SK-N-SH treated with all-trans-retinoic acid at 6 μM for 48 hours (cell line): ENCODE measurements at places on chromosomes 11 and 22.
A peak's percentile ranks its signal among the peaks of the same experiment; 100 is the strongest.

GRCh38 chr22:23248583-23248982 is 68.3 kb downstream of the BCR start:
- peak; percentile 90 for ATAC-seq

DNA sequence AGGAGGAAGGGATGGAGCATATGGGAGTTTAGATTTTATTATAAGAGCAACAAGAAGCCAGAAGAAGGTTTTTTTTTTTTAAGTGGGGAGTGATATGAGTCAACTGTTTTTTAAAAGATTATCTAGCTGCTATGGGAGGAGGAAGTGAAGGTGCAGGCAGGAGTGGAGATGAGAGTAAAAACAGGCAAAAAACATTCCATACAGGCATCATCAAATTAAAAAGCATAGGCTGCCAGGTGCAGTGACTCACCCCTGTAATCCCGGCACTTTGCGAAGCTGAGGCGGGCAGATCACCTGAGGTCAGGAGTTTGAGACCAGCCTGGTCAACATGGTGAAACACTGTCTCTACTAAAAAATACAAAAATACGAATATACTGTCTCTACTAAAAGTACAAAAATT is 368.4 kb upstream of the MTNR1B start:
- ATAC-seq = no peak

GRCh38 chr22:49301398-49302149 is 526.1 kb downstream of the BRD1 start:
- no peak for ATAC-seq

DNA sequence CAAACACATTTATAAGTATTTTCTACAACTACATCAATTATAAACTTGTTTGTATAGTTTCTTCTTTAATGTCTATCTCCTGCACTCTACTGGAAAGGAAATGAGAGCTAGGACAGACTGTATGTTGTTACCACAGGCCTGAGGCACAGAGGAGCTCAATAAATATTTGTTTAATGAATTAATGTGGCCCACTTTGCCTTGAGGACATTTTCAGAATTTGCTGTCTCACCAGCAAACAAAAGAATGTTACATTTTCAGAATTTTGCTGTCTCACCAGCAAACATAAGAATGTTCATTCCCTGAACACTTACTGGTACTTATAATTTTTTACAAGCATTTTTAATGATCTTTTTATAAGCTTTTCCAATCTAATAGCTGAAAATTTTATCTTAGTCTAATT is 41.9 kb upstream of the WNT7B start:
- ATAC-seq = no peak

DNA sequence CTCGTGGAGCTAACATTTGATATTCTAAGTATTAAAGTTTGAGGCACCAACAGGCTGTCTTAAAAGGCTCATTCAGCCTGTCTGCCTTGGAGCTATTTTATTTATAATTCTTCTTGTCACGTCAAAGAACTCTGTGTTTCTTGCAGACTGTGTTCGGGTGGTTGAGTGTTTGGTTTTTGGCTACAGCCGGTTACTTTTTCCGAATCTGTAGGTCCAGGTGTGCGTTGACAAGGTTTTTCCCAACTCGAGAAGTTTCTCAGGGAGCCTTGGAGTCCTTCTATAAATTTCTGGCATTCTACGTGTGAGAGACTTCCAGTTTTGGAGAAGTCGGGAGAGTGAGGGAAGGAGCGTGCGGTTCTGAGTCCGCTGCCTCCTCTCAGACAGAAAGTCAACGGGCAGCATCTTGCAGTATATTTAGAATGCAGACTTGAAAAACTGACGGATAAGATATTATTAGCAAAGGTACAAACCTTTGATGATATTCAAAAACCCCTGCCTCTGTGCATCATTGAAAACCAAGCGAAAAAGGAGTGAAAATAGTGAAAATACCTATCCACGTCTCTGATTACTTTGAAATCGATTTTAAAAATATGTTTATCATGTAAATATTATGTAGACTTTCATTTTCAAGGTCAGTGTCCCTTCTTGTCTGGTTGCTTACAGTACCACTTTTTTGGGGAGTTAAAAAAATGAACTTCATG is 85.2 kb upstream of the PPARA start:
- ATAC-seq = no peak

GRCh38 chr11:34280945-34281872 is 76.6 kb downstream of the ABTB2 start:
- no peak for ATAC-seq

DNA sequence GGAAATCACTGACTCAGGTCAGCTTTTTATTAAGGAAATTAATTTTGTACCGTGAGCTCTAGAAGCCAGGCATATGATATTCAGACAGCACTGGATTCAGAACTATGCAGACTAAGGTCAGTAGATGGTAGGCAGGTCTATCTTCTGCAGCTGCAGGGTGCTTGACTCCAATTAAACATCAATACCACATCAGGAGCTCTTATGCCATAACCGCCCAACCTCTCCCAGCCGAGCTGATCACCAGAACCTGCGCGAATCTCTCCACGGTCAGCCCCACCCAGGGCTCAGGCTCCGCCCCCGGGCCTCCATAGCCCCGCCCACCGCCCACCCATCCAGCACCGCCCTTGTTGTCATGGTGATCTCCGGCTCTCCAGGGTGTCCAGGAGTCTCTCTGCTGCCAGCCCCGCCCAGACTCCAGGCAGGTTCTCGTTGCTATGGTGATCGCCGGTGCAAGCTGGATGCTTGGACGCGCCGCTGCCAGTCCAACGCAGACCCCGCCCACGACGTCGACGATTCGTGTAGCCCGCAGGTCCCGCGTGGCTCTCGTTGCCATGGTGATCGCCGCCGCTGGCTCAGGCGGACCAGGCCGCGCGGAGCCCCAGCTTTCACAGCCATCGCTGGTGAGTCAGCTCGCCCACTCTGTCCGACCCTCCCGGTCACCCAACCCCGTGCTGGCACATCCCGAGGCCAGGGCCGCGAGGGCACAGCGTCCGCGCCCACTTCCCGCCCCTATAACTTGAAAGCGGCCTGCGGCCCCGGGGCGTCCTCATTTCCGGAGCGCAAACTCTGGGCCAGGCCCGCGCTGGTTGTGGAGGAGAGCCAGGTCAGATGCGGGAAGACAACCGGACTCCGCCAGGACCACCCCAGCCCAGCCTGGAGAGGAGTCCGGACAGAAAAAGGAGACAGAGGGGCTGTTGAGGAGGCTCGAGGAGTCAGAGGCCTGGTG is at the start of gene RAB36:
Gene RAB36 (plus strand): TSS at position 546 of the 946 bp plus-strand sequence. CDS start 1,140 bp downstream, outside the sequence.
- peak; percentile 89 for ATAC-seq

- ATAC-seq = peak; percentile 34
Measured at GRCh38 chr22:37560608-37561211, 430 bp downstream of the CDC42EP1 start.

GRCh38 chr11:93248602-93249001 is 50.8 kb upstream of the SLC36A4 start:
- ATAC-seq = peak; percentile 54; the same call in 1 of the 3 replicates

- ATAC-seq = no peak
Measured at GRCh38 chr11:34855754-34856095, 60.5 kb downstream of the APIP start.

DNA sequence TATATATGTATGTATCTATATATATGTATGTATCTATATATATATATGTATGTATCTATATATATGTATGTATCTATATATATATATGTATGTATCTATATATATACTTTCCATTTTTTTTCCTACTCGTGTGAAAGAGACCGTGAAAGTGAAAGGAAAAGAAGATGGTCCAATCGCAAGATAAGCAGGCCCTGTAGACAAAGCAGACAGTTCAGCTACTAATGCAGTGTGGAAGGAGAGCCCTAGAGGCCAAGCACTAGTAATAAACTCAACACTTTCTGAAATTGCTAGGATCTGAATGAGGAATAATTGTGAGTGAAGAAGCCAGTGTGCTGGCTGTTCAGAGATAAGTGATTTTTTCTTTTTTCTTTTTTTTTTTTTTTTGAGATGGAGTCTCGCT is 47.2 kb downstream of the MCHR1 start:
- ATAC-seq = no peak

DNA sequence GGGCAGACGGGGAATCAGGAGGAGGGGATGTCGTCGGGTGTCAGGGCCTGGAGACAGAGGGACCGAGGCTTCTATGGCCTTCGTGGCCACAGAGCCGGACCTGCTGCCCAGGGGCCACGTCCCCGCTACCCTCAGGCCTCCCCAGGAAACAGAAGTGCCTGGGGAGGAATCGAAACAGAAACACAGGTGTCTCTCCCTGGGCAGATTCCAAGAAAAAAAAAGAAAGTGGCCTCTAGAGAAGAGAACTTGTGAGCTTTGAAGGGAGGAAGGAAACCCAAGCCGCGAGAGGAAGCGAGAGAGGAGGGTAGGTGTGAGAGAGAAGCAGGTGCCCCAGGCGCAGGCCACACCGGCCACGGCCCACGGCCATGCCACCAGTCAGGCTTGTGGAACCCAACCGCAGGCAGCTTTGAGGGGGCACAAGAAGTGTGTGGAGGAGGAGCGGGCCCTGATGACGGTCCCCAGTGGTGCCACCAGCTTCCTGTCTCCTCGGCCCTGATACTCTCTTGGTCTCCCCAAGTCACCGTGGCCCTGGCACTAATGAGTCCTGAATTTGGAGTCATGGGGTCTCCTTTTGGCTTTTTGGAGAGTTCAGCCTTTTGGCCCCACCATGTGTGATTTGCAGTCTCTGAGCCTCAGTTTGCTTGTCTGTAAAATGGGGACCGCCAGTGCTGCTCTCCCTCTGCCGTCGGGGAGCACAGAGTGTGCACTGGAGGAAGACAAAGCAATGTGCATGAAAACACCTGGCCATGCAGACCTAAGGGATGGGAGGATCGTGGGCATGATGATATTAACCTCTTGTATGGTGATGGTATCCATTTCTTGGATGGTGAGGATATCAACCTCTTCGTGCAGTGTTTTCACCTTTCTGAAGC is 25.2 kb downstream of the LIF start:
- no peak for ATAC-seq

DNA sequence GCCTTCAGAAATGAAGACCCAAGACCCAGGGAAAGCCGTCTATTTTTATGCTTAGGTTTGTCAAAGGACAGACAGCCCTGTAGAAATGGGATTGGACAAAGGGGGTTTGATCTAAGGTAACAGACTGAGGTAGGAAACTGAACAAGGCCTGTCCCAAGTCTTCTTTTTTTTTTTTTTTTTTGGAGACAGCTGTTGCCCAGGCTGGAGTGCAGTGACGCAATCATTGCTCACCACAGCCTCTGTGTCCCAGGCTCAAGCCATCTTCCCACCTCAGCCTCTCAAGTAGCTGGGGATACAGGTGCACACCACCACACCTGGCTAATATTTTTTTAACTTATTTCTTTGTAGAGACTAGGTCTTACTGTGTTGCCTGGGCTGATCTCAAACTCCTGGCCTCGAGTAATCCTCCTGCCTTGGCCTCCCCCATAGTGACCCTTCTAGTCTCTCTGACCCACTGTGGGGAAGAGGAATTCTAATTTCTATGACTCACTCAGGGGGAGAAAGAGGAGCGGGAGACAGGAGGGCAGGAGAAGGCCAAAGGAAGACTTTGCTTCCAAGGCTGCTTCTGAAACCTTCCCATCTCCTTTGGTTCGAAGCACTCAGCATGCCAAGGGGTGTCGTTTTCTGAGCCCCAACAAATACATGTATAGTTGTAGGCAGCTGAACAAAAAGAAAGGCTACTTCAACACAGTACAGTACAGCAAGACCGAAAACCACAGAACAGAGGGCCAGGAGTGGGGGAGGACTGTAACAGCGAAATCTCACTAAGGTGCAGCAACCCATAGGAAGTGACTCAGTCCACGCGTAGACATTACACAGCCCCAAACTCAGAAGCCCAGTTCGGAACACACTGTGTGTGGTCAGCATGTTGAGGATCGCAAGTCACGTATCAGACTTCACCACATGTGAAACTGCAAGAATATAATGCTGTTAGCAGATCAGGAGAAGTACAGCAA is 872 bp downstream of the TMA7B start:
- peak; percentile 73 for ATAC-seq

DNA sequence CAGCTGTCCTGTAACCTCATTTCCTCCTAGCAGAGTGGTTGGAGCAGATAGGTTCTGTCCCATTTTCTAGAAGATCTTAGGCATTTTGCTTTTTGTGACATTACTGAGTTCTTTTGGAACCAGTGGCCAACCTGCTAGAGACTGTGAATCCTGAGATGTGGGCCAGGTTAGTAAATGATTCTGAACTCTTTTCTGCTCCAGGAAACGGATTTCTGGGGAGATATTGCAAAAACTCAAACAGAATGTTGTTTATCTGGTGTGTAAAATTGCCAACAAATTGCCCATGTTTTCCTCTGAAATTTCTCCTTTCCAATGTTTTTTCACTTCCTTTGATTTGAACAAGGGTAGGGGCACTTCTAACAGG is 32.7 kb downstream of the SLC6A5 start:
- no peak for ATAC-seq

- no peak for ATAC-seq
Measured at GRCh38 chr11:44857490-44858090, 93.1 kb downstream of the TP53I11 start.

DNA sequence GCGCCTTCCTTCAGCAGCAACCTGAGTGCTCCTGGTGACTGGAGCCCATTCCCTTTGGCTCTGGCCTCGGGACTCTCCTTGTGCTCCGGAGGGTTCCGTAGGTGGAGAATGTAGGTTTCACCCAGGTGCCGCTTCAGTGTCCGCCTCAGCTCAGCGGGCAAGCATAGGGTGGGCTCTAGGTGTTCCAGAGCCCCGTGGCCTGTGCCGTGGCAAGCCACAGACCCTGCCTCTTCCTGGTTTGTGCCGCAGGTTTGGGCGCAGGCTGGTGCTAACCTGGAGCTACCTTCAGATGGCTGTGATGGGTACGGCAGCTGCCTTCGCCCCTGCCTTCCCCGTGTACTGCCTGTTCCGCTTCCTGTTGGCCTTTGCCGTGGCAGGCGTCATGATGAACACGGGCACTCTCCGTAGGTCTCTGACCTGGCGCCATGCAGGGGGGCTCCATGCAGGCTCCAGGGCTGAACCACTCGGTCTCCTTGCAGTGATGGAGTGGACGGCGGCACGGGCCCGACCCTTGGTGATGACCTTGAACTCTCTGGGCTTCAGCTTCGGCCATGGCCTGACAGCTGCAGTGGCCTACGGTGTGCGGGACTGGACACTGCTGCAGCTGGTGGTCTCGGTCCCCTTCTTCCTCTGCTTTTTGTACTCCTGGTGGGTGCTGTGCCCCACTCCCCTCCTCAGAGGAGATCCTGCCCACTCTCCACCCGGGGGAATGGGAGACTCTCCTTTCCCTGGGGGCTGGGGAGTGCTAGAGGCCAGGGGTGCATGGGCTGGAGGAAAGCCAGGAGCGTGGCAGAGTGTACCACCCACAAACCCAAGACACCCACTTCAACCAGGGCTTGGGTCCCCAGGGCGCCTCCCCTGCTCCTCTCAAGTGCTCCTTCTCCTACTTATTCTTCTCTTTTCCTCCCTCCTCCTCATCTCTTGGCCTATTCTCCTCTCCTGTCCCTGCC is 2.4 kb downstream of the SLC22A12 start:
- no peak for ATAC-seq

DNA sequence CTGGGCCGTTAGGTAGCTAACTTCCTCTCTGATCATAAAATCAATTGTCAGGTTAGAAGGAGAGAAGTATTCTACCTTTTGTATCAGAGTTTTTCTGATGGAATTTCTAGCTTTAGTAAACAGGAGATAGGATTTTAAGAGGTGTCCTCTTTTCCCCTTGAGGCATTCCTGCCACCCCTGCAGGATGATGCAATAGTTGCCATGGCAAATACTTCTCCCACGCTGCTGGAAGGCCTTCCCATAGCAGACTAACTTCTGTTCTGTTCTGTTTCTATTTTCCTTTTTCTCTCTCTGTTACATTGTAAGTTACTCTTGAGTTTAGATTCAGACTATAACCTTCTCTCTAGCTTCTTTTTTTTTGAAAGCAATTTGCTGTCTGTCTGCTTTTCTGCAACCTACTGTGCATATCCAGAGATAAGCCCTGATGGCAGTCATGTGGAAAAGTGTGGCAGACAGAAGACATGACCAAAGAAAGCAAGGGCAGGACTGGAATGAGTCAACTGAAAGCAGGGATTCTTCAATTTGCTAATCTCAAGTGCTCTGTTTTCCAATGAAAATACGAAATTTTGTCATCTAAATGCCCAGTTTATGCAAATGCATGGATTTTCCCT is 679.1 kb downstream of the DLG2 start:
- ATAC-seq = no peak
